Activated CD4-positive, alpha-beta memory T cell treated with anti-CD3 and anti-CD28 coated beads for 36 hours (primary cell): ENCODE measurements at places on chromosomes 13 and 19.

DNA sequence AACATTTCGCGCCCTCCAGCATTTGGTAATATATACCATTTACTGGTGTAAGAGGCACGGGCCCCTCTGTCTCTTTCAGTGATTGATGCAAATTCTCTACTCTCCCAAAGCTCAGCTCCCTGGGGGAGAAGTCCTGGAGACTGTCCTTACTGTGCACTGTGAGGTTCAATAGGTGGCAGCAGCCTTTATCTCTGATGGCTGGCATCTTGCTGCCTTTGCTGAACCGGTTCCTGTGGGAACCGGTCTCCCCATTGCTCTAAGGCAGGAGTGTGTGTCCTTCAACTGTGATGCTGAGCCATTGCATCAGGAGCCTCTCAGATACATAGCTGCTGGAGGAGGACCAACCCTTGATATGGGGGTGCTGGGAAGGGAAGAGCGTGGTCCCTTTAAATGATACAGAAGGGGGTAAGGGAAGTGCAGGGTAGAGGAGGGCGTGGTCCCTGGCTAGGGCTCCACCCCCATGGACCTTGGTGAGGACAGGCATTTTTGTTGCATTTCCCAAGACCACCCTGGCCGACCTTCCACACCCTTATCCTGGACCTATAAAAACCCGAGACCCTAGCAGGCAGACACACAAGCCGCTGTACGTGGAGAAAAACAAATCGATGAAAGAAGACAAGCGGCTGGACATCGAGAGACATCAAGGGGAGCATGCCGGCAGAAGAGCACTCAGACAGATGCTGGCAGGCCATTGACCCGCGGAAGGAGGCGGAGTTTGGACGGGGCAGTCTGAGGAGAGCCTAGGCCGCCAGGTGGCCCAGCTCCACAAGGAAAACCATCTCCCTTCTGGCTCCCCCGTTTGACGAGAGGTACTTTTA, 41.1 kb upstream of the GTF3A start:
- H3K27me3 ChIP-seq, result no peaks in the 10 kb centered on the region
- no peak overlapping the region for H3K4me3 ChIP-seq
- no peaks in the 10 kb centered on the region for H3K36me3 ChIP-seq
- no peak for DNase-seq
- H3K4me1 ChIP-seq, result no peaks in the 10 kb centered on the region

- H3K27me3 ChIP-seq, result peaks cover 5% of the 10 kb centered on the region
- peak overlapping the region; percentile 69 for H3K4me3 ChIP-seq
- H3K4me1 ChIP-seq, result peaks cover 18% of the 10 kb centered on the region
- peaks cover 2% of the 10 kb centered on the region for H3K36me3 ChIP-seq
Observed at GRCh38 chr19:55503502-55504251, 15.4 kb downstream of the SSC5D start.

DNA sequence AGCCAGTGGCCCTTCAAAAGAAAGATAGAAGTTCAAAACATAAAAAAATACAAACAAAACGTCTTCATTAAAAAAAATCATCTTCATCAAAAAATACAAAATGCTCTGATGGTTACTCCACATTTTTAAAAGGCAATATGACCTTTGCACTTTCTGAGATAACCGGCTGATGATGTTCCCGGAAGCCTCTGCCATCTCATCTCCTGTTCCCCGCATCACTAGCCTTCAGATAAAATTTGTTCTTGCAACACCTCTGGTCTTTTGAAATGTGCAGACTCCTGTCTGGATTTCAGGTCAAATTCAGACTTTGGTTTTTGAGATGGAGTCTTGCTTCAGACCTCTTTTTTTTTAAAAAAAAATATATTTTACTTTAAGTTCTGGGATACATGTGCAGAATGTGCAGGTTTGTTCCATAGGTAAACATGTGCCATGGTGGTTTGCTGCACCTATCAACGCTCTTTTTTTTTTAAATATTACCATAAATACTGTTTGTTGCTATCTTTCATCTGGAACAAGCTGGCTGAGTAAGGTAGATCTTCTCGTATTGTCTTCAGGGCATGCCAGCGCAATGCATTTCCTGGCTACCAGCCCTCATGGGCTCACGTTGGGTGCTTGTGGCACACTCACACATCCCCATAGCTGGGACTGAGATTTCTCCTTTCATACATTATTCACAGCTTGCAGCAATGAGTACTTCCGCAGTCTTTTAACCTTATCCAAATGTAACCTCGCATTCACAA, 418.9 kb upstream of the ARGLU1 start:
- H3K36me3 ChIP-seq, result no peaks in the 10 kb centered on the region
- H3K27ac ChIP-seq, result no peak overlapping the region
- no peaks in the 10 kb centered on the region for H3K27me3 ChIP-seq
- H3K4me1 ChIP-seq, result no peaks in the 10 kb centered on the region
- no peak for DNase-seq

GRCh38 chr13:98845742-98846141, 93.3 kb upstream of the SLC15A1 start:
- H3K36me3 ChIP-seq, result peaks cover 16% of the 10 kb centered on the region
- no peaks in the 10 kb centered on the region for H3K4me1 ChIP-seq
- H3K27ac ChIP-seq, result no peak overlapping the region
- H3K27me3 ChIP-seq, result no peaks in the 10 kb centered on the region

- no peaks in the 10 kb centered on the region for H3K4me1 ChIP-seq
- DNase-seq, result no peak
- no peaks in the 10 kb centered on the region for H3K36me3 ChIP-seq
- H3K27ac ChIP-seq, result no peak overlapping the region
- H3K4me3 ChIP-seq, result no peak overlapping the region
- no peaks in the 10 kb centered on the region for H3K27me3 ChIP-seq
Observed at GRCh38 chr19:35392742-35393715, 22.2 kb downstream of the GPR42 start.

GRCh38 chr13:44989941-44990340, 603 bp downstream of the GPALPP1 start:
- peaks cover 9% of the 10 kb centered on the region for H3K36me3 ChIP-seq
- H3K4me1 ChIP-seq, result peaks cover 57% of the 10 kb centered on the region
- H3K27ac ChIP-seq, result peak overlapping the region; percentile 92
- DNase-seq, result no peak
- no peaks in the 10 kb centered on the region for H3K27me3 ChIP-seq

DNA sequence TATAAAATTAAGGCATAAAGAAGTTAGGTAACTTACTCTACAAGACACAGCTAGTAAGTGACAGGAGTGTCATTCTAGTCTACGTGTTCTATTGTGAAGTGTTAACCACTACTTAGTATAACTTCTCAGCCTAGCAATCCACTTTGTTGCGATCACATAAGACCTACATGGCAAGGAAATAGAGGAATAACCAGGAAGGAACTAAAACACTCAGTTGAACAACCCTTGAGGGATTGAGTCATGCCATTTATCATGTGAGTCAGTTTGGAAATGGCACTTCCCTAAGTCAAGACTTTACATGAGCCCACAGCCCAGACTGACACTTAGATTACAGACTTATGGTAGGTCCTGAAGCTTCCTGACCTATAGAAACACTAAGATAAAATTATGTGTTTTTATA, 279.5 kb upstream of the PCDH20 start:
- H3K27ac ChIP-seq, result no peak overlapping the region
- H3K4me1 ChIP-seq, result no peaks in the 10 kb centered on the region
- H3K27me3 ChIP-seq, result no peaks in the 10 kb centered on the region
- DNase-seq, result no peak
- H3K36me3 ChIP-seq, result no peaks in the 10 kb centered on the region
- H3K4me3 ChIP-seq, result no peak overlapping the region

DNA sequence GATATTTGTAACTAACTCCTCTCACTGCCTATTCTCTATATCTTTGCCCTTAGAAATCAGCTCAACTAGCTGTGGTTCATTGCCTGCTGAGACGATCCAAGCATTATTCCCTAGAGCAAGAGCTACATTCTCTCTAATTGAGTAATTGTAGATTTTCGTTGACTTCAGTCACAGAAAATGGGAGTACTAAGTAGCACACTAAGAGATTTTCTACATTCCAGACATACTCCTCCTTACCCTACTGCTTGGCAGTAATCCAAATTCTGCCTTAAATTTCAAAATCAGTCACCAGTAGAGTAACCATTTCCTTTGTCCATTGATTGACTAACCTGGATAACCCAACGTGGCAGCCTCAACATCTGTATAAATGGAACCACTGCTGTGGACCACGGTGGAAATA, 1786.8 kb downstream of the SLITRK5 start:
- no peak overlapping the region for H3K4me3 ChIP-seq
- H3K4me1 ChIP-seq, result no peaks in the 10 kb centered on the region
- no peaks in the 10 kb centered on the region for H3K36me3 ChIP-seq
- H3K27me3 ChIP-seq, result no peaks in the 10 kb centered on the region
- DNase-seq, result no peak
- no peak overlapping the region for H3K27ac ChIP-seq

DNA sequence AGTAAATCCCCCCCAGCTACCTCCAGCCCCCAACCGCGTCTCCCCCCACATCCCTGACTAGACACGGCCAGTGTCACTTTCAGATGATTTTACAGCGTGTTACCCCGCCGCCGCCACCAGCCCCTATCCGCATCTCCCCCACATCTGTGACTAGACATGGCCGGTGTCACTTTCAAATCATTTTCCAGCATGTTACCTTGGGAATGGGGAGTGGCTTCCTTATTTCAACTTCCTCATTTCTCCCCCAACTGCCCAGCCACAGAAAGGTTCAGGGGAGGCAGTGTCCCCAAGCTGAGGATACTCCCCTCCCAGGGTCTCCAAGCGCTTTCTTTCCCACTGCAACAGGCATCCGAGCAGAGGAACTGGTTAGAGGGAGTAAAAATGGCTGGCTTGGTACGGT, 18.4 kb downstream of the ADGRL1 start:
- DNase-seq, result no peak
- no peak overlapping the region for H3K4me3 ChIP-seq
- no peaks in the 10 kb centered on the region for H3K36me3 ChIP-seq
- no peak overlapping the region for H3K27ac ChIP-seq

DNA sequence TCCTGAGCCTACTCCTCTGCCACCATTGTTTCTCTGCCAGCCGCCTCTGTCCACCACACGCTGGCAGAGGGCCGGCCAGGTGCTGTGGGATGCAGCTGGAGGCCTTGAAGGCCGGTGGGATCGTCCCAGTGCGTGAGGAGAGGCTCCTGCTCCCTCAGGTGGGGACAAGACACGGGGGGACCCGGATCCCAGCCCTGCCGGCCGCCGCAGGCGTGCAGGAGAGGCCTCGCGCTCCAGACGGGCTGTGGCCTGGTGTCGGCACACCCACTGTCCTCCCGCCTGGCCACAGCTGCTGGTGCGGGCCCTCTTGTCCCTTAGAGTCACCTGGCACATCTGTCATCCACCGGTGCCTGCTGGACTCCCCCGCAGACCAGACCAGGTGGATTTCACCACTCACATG, 18.1 kb upstream of the GNA15 start:
- H3K36me3 ChIP-seq, result no peaks in the 10 kb centered on the region
- H3K27ac ChIP-seq, result no peak overlapping the region
- H3K4me3 ChIP-seq, result no peak overlapping the region
- DNase-seq, result no peak
